ENCODE measurements at places on chromosomes 16 and 17. TPM values are rescaled to one million over a fixed set of nuclear protein-coding genes. Genes with fewer than 3 reads are reported as not detected.

DNA sequence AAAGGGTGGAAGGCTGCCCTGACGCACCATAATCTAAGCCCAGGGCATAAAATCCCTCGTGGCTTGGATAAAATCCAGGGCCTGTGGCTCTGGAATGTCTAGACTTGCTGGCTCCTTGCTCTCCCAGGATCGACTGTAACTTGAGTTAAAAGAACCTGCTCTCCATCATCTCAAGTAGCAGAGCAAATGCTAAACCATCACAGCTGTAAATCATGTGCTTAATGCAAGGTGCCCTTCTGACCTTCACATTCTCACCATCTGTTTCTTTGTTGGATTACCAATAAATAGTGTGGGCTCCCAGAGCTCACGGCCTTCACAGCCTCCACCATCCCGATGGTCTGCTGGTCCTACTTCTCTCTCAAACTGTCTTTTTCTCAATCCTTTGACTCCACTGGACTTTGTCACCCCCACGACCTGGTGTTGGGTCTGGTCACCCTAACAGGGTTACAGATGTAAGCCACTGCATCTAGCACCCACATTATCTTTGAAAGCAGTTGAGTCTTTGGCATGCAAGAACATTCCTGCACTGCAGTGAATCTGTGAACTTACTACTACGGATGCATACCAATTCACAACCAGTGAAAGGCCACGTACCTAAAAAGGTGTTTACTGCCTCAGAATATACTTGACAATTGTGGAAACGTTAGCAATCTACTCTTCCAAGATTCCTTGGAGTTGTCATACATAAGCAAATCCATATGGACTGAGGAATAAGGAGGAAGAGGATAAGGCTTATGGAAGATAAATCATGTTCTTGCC lies 15.3 kb downstream of the RSL1D1 start:
- peak; percentile 51 for DNase-seq

DNA sequence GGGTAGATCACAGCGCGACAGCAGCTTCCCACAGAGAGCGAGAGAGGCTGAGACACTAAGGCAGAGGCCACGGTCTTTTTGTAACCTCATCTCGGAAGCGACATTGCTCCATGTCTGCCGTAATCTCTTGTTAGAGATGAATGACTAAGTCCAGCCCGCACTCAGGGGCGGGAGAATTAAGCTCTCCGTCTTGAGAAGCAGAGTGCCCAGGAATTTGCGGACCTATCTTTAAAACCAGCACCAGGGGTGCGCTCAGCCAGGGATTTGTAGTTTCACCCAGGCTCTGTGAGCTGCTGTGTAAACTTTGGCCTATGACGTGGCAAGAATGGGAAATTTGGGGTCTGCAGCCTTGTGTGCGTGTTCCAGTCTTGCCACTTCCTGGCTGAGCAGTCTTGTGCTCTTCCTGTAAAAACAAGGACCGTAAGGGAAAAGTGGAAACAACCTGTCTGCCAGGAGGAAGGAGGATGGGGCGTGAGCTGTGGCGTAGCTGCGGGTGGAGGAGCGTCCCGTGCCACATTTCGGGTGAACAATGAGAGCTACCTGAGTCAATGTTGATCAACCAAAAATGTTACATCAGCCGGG lies 16.0 kb upstream of the JPH3 start:
- DNase-seq, result no peak

DNA sequence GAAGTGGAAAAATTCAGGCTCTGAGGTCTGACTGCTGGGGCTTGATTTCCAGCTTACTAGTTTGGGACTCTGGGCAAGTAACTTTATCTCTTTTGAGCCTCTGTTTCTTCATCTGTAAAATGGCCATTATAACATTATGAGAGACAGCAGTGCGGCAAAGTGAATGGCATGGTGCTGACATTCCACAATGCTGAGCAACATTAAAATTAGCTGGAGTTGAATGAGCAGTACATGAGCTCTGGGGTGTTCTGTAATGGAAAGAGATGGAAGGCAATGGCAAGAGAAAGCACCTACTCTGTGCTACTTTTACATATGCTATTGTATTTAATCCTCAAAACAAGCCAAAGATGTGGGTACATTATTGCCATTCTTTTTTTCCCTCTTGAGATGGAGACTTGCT lies 535.7 kb upstream of the CDH11 start:
- DNase-seq, result no peak

- DNase-seq, result no peak
Measured at GRCh38 chr16:48284772-48285409, 37.6 kb upstream of the ABCC11 start.

WFDC1 gene
- not detected for total RNA-seq

DNA sequence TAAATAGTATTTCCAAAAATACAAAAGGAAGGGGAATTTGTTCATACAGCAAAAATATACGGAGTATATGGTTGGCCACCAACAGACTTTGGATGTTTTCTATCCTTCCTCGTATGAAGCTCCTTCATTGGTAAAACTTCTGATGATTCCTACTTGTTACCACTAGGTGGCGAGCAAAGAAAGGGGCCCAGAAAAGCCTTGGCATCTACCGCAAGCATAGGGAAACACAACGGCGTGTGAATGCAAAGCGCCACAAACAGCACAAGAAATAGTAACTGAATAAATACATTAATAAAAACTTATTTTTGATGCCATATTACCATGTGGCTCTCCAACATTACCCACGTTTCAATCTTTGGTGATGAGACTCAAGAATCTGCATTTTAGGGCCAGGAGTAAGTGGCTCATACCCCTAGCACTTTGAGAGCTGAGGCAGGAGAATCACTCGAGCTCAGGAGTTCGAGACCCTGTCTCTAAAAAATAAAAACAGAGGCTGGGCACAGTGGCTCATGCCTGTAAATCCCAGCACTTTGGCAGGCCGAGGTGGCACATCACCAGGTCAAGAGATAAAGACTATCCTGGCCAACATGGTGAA lies 34.5 kb downstream of the YWHAE start:
- peak; percentile 89 for DNase-seq

KRT34 gene
- total RNA-seq, result 0.45 TPM

DNA sequence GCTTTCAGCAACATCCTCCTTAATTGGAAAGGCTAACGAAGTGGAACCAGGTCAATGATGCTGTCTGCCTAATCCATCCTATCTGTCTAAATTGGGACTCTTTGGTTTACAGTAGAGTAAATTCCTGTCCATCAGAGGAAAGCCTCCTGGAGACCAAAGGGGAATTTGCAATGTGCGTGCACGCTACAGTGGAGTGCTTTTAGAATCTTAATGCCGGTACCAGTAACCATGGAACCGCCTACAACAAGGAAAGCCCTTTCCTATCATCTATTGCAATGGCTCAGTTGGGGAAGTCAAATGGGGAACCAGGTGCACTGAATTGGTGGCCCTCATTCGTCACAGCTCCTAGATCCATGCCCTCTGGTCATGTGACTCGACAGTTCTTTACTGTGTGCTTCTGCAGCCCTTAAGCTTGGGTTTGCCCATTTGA lies 110.1 kb downstream of the XYLT1 start:
- no peak for DNase-seq

GRCh38 chr16:27703545-27703944 lies 153.6 kb downstream of the KATNIP start:
- peak; percentile 12 for DNase-seq

BRIP1 gene
- 20.9 TPM for total RNA-seq

Measured in fibroblast of the aortic adventitia (primary cell).